Spleen (tissue), 13 donors: ENCODE measurements at places on chromosomes 3 and 15.

DNA sequence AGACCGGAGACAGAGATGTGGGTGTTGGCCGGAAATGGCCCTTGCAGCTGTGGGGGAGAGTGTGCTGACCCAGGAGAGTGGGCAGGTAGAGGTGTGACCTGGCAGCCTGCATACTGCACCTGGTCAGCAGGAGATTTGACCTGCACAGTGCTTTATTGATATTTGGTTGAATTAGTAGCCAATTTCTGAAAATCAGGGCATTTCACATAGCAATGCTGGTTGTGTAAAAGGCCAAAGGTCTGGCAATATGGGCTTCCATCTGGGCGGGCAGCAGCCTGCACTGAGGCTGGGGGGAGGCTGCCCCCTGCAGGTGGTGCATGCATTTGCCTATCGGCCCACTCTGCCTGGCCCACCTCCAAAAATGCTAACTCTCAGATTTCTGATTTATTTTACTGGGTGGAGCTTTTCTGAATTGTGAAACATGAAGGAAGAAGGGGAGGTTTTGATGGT is 9.4 kb upstream of the MGLL start:
- DNase-seq: peak; percentile 86

DNA sequence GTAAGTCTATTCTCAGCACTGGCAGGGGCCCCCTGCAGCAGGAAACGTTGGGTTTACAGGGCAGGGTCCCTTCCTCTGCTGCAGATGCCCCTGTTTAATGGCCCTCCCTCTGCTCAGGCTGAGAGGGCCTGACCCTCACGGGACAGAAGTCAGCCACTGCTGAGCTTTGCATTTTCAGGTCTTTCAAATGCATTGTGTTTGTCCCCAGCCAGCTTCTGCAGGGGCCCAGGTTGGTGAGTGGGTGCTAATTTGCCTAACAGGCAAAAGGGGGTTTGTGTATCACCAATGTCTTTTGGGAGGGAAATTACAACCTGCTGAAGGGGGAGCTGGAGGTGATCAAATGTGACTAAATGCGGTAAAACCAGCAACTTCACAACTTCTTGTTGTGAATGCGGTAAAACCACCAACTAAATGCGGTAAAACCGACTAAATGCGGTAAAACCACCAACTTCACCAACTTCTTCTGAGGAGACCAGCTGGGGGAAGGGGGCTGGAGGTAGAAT is 44.8 kb upstream of the UBE2E1 start:
- DNase-seq: no peak

- no peak for DNase-seq
These were observed 43.7 kb downstream of the PARP15 start for GRCh38 chr3:122621112-122621511.

DNA sequence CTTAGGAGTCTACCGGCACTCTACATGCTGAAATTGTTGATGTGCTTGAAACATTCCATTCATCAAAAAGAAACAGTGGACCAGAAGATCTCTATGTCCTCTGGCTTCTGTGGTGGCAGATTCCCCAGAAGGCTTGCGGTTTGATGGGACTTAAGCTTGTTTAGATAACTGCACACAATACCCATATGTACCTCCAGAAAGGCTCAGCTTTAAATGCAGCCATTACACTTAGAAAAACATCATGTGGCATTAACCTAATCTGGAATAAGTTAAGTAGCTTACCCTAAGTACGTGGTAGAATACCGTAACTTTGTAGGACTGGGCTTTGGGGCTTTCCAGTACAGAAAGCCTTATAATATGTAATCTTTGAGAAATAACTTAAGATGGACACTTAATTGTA is 187.3 kb downstream of the RBMS3 start:
- DNase-seq: no peak

GRCh38 chr3:69059688-69060087 is 7.6 kb upstream of the TMF1 start:
- DNase-seq: no peak

DNA sequence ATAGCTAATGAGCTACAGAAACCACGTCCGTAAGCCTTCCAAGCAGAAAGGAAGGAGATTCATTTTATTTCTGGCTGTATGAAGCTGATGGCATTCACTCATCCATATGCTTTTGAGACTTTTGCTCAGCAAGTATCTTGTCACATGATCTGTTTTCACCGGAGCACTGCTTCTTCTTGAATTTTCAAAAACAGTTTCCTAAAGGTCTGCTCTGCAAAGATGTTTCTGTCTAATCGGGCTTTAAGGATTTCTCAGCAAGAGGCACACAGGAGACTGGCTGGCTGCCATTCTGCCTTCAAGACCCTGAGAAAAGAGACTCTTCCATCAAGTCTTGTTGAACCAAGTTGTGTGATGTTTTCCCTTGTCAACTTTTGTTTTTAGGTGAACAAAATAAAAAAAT is 289.6 kb upstream of the LYSMD4 start:
- DNase-seq: no peak

GRCh38 chr3:25621087-25621486 is 43.6 kb downstream of the TOP2B start:
- no peak for DNase-seq

- DNase-seq: peak; percentile 87
These were observed 1.0 kb downstream of the DCBLD2 start for GRCh38 chr3:98900265-98901118.

DNA sequence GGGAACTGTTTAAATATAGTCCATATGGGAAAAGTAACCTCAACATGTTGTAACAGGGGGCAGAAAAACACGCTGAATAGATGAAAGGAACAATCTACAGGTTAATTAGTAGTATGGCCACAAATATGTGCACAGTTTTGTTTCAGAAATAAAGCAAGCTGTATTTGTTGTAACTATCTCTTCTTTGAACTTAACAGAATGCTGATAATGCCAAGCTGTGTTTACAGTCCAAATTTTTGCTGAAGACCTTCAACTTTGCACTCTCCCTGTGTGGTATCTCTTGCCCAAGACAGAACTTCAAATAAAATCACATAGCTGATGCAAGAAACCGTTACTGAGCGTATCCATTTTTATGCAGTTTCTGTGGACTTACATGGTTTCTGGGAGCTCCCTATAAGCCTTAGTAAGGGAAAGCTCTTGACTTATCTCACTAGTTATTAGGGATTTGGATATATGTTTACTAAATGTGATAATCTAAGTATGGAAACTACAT is 425.4 kb upstream of the TPRG1 start:
- no peak for DNase-seq
